ENCODE measurements at places on chromosomes 5 and 9.

- DNase-seq, result no peak
Measured at GRCh38 chr9:70639853-70640814, 225.7 kb upstream of the KLF9 start.

- no peak for DNase-seq
Measured at GRCh38 chr9:135183069-135183468, 95.6 kb downstream of the OLFM1 start.

- DNase-seq, result no peak
Measured at GRCh38 chr9:22067196-22067595, 58.1 kb upstream of the CDKN2B start.

DNA sequence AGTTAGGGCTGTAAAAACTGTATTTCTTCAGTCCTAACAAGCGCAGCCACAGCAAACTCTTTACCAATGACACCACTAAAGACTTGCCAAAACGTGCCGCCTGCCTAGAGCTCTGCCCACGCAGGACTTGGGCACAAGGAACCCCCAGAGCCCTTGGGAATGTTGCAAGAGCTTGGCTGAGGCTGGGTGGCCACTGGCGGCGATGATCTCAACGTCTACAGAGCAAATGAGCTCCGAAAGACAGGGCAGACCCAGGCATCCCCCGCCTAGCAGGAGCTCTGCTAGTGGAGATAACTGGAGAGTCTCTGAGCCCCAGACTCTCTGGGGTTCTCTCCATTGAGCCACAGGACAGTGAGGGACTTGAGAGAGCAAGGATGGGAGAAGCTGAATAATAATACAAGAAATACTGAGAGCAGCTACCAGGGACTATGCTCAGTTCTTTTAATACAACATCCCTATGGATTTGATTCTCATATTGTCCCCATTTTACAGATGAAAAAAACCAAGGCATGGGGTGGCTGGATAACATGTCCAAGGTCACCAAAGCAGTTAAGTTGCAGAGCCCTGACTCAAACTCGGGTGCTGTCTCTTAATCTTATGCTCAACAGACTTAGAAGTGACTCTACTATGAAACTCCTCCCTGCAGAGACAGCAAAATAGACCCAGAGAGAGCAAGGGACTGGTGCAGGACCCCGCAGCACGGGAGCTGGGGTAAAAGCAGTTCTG is 32.5 kb downstream of the SHB start:
- no peak for DNase-seq

DNA sequence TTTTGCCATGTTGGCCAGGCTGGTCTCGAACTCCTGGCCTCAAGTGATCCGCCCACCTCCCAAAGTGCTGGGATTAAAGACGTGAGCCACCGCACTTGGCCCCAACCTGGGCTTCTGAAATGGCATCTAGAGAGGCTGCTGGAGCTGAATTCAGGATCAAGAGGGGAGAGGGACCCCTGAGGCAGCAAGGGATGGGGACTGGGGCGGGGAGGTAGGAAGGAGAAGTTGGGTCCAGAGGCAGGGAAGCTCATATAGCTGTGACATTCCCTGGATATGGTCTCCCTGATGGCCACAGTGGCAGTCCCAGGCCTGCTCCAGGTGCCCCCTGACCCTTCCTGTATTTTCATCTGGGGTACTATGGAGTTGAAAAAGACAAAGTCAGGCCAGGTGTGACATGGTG is 12.1 kb downstream of the REEP2 start:
- DNase-seq, result no peak

GRCh38 chr5:152477536-152477935 is 72.5 kb upstream of the NMUR2 start:
- DNase-seq, result no peak

- DNase-seq, result no peak
Measured at GRCh38 chr9:117827456-117827855, 123.3 kb downstream of the TLR4 start.

DNA sequence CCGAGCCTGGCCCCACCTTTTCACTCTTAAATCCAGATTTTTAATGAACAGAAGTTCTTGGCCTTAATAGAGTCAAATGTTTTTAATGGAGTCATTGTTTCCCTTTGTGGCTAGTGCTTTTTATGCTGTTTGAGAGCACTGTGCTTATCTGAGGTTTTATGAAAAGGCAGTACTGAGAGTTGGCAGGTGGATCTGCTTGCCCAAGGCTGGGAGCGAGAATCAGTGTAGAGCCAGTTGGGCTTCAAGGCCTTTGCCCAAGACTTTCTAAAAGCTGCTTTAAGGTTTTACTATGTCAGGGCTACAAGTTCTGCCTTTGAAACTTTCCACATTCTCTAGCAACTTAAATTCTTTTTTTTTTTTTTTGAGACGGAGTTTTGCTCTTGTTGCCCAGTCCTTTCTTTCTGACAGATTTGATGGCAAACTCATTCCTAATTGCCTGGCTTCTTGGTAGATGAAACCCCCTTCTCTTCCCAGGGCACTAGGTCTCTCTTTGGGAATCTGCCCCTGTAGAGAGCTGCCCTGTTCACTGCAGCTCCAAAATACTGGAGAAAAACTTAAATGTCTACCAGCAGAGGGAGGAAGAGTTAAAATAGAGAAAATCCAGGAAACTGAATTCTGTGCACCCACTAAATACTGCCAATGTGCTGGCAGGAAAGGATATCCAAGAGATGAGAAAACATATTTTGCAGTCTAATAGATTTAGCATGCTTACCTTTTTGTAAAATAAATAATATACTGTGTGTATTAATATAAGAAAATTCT is 36.9 kb upstream of the CDK20 start:
- DNase-seq, result no peak

All from anterior cingulate cortex (tissue), 58 donors.